ENCODE measurements at places on chromosomes 4 and X.

DNA sequence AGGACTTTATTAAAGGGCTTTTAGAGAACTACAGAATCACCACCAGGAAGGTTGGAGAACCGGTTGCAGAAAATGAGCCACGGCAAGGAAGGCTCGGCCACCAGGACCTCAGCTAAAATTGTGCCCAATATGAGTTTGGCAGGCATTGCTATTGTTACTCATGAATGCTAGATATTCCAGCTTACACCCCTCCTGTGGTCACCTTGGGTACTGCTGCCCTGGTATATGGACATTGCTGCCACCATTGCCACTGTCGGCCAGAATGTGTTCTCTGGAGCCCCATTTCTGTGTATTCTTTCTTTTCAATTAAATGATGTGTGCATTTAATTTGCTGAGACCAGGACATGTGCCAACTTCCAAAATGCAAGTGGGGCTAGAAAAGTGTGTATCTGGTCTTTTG lies 626.7 kb upstream of the BOD1L1 start:
- no peak for DNase-seq

GRCh38 chr4:1479454-1479853 lies 73.2 kb upstream of the NKX1-1 start:
- DNase-seq = no peak

GRCh38 chr4:157226601-157227000 lies 6.1 kb downstream of the GRIA2 start:
- DNase-seq = no peak

GRCh38 chrX:151004085-151004484 lies 20.9 kb downstream of the HMGB3 start:
- no peak for DNase-seq

DNA sequence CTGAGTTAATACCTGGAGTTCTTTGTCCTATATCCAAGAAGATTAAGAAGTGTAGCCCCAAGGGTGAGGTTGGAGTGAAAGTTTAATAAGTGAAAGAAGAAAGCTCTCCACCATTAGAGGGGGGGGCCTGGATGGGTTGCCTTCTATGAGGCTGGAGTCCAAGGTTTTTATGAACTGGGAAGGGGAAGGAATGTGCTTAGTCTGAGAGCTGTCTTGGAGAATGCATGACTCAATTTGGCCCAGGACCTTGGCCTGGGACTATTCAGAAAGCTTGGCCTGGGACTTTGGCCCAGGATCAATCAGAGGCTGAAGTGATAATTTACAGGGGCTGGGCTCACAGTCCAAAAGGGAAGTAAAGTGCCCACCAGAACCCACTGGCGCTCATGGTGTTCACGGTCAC lies 1049.0 kb upstream of the GRIA3 start:
- no peak for DNase-seq

DNA sequence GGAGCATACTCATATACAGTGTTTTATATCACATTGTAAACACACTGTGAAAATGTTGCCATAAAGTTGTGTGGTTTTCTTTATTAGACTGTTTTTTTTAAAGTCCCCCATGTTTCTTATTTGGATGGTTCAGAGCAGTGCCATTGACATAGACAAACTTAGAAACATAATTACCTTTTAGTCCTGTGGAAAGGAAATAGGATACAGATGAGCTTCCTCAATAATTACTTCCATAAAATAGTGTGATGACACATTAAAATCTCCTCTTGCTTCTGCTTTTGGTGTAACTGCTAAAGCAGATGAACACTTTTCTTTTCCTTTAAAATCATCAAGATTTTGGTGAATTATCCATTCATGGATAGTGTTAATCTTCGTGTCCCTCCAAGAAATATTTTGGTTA lies 52.9 kb upstream of the LIMCH1 start:
- DNase-seq = no peak

DNA sequence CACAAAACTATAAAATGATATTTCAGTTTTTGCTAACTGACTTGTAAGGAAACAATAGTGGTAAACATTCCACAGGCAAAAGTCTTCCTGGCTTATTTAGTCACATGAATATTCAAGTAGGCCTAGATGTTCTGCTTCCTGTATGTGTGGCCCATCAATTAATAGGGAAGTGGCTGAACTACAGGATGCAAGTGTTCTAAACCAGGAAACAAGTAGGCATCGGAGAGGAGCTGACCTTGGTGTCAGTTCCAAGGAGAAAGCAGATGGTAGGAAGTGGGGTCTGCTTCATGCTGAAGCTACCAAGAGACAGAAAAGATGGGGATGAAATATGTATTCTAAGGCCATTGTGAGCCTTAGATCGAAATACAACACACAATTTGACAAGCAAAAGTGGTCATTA lies 149.7 kb downstream of the ANTXR2 start:
- DNase-seq = no peak
